NCI-H345 (cell line): ENCODE measurements at places on chromosomes 2 and 18.
A peak's percentile ranks its signal among the peaks of the same experiment; 100 is the strongest.

DNA sequence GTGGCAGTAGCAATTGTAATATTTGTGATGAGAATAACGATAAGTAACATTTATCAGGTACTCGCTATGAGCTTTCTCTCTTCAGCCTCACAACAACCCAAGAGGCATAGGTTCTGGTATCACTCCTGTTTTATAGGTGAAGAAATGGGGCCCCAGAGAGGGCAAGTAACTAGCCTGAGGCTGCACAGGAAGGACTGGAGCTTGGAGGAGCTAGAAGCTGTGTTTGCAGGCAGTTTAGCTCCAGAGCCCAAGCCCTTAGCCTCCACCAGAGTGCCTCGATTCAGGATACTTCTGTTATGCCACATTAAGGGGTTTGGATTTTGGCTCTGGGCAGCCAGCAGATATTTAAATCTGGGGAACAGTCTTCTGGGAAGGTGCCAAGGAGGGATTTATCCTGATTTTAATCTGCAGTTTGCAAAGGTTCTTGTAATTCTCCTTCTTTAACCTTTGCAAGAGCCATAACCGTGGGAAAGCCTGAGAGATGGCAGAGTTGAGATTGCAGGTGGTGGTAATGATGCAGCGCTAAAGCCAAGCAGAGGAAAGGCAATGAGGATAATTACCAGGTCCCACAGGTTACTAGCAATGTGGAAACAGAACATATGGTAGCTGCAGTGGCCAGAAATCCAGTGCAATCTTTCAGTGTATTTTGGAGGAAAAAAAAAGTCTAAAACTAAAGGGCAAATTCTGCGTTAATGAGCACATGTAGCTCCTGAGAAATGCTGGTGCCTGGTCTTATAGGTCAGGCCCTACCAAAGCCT lies 9.1 kb downstream of the MOCOS start:
- DNase-seq: no peak

- no peak for DNase-seq
These were observed 17.6 kb downstream of the MYL12B start for GRCh38 chr18:3279201-3280185.

- DNase-seq: no peak
These were observed 31.9 kb upstream of the TGIF1 start for GRCh38 chr18:3418083-3418482.

DNA sequence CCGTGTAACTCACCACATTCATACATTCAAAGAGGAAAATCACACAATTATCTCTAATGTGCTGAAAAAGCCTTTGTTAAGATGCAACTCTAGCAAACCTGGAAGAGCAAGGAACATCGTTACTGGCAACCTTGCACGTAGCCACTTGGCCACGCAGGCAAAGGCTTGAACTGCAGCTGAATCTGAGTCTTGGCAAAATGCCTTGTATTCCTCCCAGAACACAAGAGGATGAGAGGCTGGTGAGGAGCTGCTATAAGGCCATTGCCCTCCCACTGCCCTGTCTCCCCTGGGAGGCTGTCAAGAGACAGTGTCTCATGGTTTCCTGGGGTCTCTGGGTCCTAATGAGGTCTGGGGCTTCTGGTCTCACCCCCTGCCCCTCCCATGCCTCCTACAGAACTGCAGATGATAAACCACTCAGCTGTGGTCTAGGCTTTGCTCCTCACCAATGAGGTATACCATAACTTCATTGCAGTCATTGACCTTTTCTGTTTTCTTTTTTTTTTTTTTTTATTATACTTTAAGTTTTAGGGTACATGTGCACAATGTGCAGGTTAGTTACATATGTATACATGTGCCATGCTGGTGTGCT lies 141.4 kb downstream of the SPP2 start:
- DNase-seq: peak; percentile 94

DNA sequence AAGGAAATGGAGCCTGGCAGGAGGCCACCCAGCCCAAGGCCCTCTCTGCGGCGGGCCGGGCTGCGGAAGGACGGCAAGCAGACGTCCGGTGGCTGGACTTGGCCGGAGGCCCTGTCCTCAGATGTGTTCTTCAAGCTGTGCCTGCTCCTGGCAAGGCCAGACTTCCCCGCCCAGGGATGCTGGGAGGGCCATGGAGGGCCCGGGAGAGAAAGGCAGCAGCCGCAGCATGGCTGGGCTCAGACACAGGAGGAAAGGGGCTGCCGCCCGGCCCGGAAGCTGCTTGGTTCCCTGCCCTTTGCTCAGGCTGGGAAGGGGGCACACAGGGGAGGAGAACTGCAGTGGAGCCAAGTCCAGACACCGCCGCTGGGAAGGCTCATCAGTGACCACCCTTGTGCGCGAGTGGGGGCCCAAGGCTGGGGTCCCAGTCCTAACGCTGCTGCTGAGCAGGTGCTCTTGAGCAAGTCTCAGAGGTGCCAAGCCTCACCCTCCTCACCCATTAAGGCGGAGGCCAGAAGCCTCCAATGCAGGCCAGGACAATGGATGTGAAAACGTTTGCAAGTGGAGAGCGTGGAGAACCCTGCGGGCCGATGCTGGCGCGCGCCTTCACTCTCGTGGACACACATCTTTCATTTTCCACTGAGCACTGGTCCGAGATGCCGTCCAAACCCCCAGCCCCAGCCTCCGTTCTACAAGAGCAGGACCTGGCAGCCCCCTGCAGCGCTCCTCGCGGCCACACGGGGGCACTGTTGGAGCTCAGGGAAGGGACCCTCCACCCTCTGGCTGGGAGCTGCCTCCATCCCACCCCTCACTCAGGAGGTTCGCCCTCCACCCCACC lies 7.9 kb downstream of the CROCC2 start:
- peak; percentile 60 for DNase-seq

- DNase-seq: no peak
These were observed 35.2 kb upstream of the NAPG start for GRCh38 chr18:10490401-10491165.

DNA sequence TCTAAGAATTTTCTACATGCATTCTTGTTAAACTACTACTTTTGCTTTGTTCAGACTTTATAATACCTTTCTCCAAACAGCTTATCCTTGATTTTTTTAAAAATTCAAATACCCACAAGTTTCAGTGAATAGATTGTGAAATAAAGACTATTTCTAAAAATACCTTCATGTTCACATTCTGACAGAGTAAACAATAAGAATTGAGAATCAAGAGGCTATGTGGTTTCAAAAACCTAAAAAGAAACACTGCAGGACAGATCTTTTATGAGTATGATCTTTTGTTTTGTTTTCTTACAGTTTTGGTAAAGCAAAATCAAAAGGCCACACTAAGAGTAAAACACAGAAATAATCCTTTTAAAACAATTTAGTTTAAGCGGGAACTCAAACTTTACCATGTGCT lies 21.2 kb downstream of the ALS2 start:
- DNase-seq: no peak

- no peak for DNase-seq
These were observed 687.2 kb downstream of the RNF144A start for GRCh38 chr2:7604456-7604855.

DNA sequence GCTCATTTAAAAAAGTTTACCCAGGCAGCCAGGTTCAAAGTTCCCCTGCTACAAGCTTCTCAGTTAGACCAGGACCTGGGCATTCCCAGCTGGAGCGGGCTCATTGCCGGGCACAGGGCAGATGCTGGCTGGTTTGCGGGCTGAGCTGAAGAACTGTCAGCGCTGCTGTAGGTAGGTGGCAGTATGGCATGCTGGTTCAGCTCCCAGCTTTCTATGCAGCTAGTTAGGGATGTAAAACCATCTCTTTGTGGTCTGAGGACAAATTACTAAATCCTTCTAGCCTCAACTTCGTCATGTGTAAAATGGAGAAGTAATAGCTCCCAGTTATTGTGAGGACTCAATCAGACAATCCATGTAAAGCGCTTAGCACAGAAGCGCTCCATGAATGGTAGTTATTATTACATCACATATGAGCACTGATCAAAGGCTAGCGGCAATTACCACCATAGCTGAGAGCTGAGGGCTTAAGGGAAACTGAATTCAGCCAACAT lies 2.4 kb upstream of the LDLRAD4 start:
- DNase-seq: peak; percentile 82

DNA sequence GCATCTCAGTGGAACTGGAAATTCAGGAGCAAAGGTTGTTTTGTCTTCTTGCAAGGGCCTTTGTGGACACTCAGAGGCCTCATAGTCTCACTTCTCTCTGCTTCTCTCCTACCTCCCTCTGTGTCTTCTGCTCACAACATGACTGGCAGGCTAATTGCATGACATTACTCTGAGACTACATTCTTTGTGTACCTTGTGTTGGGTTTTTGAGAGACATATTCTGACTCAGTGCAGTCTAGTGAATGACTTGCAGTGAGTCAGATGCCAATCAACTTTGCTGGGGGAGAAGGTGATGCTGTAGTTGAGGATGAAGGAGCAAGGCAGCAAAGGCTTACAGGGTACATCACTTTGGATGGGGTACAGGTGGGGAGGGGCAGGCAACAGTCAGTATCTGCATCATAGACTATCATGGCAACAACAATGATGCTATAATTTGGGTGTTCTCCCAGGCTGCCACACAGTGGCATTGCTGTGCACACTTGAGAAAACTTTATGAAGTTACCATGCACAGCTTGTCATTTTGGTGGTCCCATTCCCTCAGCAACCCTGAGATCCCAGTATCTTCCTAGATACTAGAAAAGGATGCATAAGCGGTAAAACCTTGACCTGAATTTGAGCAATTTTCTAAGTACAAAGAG lies 69.3 kb upstream of the SLC16A14 start:
- no peak for DNase-seq

DNA sequence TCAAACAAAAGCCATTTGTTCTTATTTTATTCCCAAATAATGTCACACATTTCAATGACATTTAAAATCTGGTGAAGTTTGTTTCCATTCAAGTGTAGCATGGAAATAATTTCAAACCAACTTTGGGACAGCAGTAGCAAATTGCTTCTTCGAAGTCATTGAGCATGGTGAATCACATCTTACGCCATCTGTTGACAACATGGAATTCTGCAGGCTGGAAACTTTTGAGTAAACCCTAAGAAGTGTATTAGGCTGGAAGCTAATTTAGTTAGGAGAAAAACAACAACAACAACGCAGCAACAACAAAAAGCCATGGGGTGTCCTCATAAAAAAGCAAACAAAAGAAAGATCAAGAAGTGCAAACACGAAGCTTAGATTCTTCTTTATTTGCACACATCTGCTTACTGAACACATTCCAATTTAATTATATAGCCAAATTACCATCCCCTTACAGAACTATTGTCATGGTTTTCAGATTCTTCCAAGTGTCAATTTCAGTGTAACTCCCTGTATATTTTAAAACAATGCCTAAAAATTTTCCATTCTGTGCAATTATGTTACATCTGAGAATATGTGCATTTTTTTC lies 659.0 kb upstream of the CDH7 start:
- peak; percentile 33 for DNase-seq

GRCh38 chr2:227595797-227596196 lies 2.9 kb upstream of the SCYGR2 start:
- no peak for DNase-seq

DNA sequence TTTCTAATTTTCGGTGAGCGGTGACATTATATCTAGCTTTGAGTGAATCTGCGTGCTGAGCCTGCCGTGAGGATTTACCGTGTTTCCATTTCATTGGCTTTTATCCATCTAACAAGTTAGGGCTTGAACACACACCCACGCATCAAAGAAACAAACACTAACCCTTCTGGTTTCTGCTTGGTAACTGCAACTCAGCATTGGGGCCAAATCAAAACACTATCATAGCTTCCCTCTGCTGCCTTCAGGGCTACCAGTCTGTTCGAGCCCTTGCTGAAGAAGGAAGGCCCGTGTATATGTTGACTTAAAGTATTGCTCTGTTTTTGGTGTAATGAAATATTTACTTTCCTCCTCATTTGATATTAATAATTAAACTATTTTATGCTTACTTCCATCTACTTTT lies 227.2 kb downstream of the PHLPP1 start:
- no peak for DNase-seq

DNA sequence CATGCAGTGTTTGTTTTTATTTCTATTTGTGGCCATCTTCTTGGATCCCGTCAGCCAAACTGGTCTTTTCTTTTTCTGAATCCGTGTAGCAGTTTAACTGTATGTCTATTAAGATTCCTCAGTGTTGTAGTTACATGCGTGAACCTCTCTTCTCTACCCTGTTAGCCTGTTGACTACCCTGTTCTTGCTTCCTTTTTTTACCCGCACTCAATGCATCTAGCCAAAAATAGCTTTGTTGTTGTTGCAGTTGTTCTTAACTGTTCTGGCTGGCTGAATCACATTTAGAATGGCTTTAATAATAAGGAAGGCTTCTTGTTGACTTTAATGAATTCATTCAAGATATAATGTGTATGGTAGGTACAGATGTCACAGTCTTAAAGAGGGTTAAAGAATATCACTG lies 137.1 kb downstream of the LCLAT1 start:
- no peak for DNase-seq

- no peak for DNase-seq
These were observed 67.2 kb upstream of the RAB6C start for GRCh38 chr2:129912066-129912820.

- DNase-seq: no peak
These were observed 368.5 kb upstream of the CNTNAP5 start for GRCh38 chr2:123656590-123656989.

GRCh38 chr18:56563568-56563967 lies 74.8 kb downstream of the TXNL1 start:
- DNase-seq: no peak

- no peak for DNase-seq
These were observed 1463.6 kb downstream of the LRP1B start for GRCh38 chr2:140667203-140667602.

GRCh38 chr2:59690849-59691248 lies 862.6 kb downstream of the BCL11A start:
- no peak for DNase-seq

GRCh38 chr2:3435445-3435844 lies 56.0 kb downstream of the TRAPPC12 start:
- peak; percentile 35 for DNase-seq

GRCh38 chr18:80210312-80211083 lies 36.8 kb downstream of the PARD6G start:
- DNase-seq: no peak

- DNase-seq: no peak
These were observed 28.8 kb downstream of the CNGA3 start for GRCh38 chr2:98374958-98375570.

DNA sequence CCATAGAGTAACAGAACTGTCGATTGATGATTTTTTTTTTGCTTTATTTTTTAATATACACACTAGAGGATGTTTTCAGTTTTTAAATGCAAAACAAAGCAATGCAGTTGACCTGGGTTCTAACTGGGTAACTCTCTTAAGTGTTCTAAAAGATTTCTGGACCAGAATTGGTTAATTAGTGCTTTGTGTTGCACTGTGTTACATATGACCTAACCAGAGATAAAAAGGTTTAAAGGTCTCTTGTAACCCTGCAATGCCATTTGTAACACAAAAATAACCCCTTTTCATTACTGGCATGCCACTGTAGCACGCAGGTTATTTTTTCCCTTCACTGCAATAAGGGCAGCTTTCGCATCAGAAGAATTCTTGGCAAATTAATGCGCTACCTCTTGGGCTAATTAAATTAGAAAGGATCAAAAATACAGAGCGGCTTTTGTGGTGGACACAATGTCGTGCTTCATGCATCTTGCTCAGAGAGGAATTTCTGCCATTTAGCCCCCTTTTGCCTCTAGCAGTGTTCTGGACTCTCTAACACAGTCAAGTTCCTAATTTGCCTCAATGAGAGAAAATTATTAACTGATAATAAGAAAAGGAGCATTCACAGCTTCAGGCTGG lies 250.8 kb upstream of the ZEB2 start:
- no peak for DNase-seq
